Activated CD4-positive, CD25-positive, alpha-beta regulatory T cell treated with anti-CD3 and anti-CD28 coated beads, Interleukin-2, amount 50 U/mL, for 16 hours (primary cell): ENCODE measurements at places on chromosomes 12 and 14.

DNA sequence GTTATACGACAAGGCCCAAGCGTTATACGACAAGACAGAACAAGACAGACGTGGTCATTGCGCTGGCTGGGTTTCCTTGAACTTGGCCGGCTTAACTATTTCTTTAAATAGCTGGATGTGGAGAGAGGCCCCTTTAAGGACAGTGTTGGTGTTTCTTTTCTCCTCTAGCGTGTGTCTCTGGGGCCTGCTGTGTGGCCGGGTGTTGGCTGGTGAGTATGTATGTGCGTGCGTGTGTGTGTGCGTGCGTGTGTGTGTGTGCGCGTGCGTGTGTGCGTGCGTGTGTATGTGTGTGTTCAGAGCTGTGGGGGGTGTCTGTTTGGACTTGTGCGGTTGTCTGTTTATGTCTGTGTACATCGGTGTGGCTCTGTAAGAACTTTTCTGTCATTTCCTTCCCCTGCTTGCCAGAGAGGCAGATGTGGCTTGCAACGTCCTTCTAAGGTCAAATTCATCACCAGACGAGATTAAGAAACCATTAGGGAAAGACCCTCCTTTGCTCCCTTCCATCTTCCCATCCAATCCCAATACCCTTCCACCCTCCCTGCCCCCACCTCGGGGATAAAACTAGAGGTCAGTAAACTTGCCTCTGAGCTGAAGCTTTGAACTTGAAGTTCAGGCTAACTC, 78.6 kb upstream of the TBX3 start:
- DNase-seq, result no peak

GRCh38 chr12:45303945-45304344, 88.0 kb downstream of the ANO6 start:
- no peak for DNase-seq

- DNase-seq, result no peak
Measured at GRCh38 chr12:102095677-102096263, 24.1 kb downstream of the NUP37 start.

DNA sequence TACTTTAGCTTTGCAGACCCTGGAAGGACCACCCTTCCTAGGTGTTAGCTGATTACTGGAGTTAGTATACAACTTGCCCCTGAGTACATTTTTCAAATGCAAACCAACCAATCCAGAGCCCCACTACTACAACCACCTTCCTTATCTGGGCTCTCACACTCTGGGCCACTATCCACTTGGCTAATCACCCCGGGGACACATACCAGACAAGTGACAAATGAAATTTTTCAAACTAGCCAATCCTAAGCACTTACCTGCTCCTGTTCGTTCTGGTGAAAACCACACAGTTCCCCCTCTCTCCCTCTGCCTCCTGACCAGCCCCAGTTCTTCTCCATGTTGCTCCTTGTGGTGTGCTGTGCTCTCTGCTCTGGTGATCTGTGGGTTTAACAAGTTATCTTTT, 140.4 kb downstream of the CNTN1 start:
- no peak for DNase-seq

- no peak for DNase-seq
Measured at GRCh38 chr14:75274050-75274898, 4.4 kb upstream of the FOS start.

DNA sequence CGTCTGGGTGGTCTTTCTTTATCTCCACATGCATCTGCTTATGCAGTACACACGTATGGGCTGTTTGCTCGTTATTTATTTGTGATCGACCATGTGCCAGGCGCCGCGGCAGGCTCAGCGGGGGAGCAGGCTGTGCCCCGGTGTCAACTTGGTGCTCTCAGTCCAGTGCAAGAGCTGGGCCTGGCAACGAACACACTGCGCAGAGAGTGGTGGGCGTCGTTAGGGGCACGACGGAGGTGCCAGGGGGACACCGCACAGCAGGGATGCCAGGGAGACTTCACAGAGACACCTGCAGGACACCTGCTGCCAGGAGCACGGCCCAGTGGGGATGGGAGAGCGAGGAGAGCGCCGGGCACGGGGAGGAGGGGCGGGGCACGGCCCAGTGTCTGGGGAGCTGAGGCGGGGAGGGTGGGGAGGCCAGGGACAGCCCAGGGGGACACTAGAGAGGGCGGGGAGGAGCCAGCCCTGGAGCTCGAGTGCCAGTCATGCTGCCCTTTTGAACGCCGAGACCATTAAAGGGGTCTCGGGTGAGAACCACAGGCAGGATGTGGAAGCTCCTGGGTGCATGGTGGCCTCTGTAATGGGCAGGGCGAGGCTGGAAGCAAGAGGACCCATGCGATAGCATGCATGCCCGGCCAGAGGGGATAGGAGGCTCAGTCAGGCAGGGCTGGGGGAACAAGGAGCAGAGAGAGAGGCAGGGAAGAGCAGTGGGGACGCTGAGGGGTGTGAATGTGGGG, 652 bp upstream of the LRCOL1 start:
- no peak for DNase-seq

- DNase-seq, result no peak
Measured at GRCh38 chr12:82593901-82594396, 92.8 kb upstream of the TMTC2 start.

- DNase-seq, result no peak
Measured at GRCh38 chr12:100494538-100494937, 20.9 kb downstream of the NR1H4 start.
